Panc1 (cell line): ENCODE measurements at places on chromosomes 2 and 18. TPM values are rescaled to one million over a fixed set of nuclear protein-coding genes. Genes with fewer than 3 reads are reported as not detected.

GRCh38 chr2:10422732-10423399, 25.3 kb downstream of the ODC1 start:
- H3K36me3 ChIP-seq = no peaks in the 10 kb centered on the region
- no peak overlapping the region for H3K4me3 ChIP-seq
- no peak for DNase-seq
- no peaks in the 10 kb centered on the region for H3K27me3 ChIP-seq

GRCh38 chr18:65749841-65750240, 971 bp upstream of the CDH7 start:
- no peaks in the 10 kb centered on the region for H3K27me3 ChIP-seq
- H3K4me3 ChIP-seq = no peak overlapping the region
- no peaks in the 10 kb centered on the region for H3K36me3 ChIP-seq

Gene SPDYA
- total RNA-seq = 0.87 TPM

- no peaks in the 10 kb centered on the region for H3K4me1 ChIP-seq
- no peaks in the 10 kb centered on the region for H3K27me3 ChIP-seq
- no peak for DNase-seq
- H3K4me3 ChIP-seq = no peak overlapping the region
Measured at GRCh38 chr18:36728345-36728744, 100.5 kb downstream of the TPGS2 start.

GRCh38 chr2:127047054-127047453, 59.9 kb downstream of the BIN1 start:
- no peak for DNase-seq
- no peaks in the 10 kb centered on the region for H3K36me3 ChIP-seq
- no peaks in the 10 kb centered on the region for H3K4me1 ChIP-seq
- H3K27me3 ChIP-seq = no peaks in the 10 kb centered on the region
- no peak overlapping the region for H3K4me3 ChIP-seq

Gene GKN1
- total RNA-seq = not detected

Gene EMILIN1
- 0.31 TPM for total RNA-seq

GRCh38 chr18:42363446-42364441, 408.7 kb downstream of the PIK3C3 start:
- no peaks in the 10 kb centered on the region for H3K27me3 ChIP-seq
- H3K27ac ChIP-seq = no peak overlapping the region
- H3K4me1 ChIP-seq = no peaks in the 10 kb centered on the region
- no peaks in the 10 kb centered on the region for H3K36me3 ChIP-seq
- no peak overlapping the region for H3K4me3 ChIP-seq

Gene CAPN13
- total RNA-seq = not detected

Gene INPP1
- 10.8 TPM for total RNA-seq

GRCh38 chr2:70498528-70498927, 55.1 kb downstream of the TGFA start:
- no peak overlapping the region for H3K4me3 ChIP-seq
- H3K36me3 ChIP-seq = no peaks in the 10 kb centered on the region
- no peaks in the 10 kb centered on the region for H3K4me1 ChIP-seq
- no peak for DNase-seq
